ENCODE measurements at places on chromosomes 4 and X.

DNA sequence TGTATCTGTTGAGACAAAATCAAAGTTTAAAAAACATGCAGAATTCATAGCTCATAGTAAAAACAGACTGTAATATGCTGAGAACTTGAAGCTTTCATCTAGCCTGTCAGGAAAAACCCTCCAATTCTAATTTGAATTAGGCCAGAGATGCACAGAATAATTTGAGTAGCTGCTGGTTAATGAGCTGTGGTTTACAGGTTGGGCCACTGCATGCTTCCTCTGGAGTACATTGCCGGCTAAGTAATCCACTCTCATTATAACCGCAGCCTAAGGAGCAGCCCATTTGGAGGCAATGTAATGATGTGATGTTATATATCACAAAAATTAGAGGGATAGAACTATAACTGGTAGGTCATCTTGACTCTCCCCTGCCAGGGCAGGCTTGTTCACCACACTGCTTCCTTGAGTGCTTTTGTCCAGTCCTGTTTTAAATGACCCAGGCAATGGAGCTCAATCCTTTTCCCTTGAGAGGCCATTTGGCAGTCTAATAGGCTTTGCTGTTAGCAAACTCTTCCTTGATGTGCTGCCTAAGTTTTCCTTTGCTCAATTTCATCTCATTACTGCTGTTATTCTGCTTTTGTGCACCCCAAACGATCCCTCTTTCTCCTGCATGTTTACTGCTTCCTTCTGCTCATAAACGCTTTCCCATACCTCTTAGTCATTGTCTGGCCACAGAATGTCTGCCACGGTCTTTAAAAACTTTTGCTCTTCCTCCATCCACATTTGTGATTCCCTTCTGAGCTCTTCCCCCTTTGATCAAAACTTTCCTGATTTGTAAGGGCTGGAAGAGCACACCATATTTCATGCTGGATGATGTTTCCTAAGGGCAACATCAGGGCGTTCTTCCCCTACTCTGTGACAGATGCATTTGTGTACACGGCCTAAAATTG is 230.9 kb downstream of the C4orf33 start:
- DNase-seq = no peak

DNA sequence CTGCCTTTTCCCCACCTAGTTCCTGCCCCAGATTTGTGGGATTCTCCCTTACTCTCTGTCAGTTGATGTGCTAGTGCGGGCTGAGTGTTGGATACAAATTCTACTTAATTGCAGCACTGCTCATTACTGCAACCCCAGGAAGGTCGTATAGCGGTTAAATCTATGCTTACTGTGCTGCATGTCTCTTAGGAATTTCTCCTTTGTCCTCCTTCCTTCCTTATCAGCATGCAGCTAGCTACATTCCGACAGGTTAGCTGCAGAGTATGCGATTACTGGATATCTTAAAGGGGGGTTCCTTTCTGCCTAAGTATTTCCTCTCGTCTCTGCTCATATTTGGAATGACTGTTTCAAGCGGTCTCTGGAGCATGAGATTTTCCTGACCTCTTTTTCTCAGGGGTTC is 662.8 kb downstream of the TLL1 start:
- no peak for DNase-seq

- no peak for DNase-seq
These were observed 324.3 kb upstream of the NDST4 start for GRCh38 chr4:115437739-115438138.

DNA sequence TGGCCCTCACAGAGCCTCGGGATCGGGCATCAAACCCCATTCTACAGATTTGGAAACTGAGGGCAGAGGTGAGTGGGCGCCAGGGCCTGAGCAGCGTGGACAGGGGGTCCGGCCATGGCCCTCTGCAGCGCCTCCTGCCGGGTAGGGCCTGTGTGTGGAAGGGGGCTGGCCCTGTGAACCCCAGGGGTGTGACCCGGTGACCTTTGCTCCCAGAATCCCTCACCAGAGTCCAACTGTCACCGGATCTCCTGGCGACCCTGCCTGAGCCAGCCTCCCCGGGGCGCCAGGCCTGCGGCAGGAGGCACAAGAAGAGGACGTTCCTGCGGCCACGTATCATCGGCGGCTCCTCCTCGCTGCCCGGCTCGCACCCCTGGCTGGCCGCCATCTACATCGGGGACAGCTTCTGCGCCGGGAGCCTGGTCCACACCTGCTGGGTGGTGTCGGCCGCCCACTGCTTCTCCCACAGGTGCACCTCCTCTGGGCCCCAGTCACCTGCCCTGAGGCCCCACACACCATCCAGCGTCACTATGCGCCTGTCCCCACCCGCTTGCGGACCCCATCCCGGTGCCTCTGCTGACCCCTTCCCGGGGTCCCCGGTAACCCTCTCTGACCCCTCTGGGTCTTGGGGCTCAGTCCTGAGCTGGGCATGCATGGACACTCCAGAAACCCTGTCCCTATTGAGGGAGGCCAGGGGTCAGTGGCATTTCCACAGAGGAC is 4.2 kb downstream of the HGFAC start:
- DNase-seq = no peak

- no peak for DNase-seq
These were observed 98.6 kb downstream of the TBC1D19 start for GRCh38 chr4:26682436-26682835.

DNA sequence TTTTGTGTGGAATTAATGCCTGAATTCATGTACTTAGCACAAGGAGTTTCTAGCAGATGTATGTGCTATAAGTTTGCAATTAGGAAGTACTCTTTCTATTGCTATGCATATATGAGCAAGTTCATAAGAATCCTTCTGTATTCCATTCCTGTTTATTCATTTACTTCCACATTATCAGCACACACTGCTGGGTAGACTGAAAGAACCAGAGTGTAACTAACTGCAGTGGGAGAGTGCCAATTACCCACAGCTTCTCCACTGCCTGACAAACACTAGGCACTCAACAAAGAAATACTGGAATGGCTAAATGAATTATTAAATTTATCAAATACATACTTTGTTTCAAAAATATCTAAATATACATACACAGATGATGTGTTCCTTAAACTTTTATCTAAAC is 219.6 kb downstream of the CAMK2D start:
- DNase-seq = no peak

GRCh38 chr4:118036336-118036735 is 2.0 kb downstream of the NDST3 start:
- DNase-seq = no peak

DNA sequence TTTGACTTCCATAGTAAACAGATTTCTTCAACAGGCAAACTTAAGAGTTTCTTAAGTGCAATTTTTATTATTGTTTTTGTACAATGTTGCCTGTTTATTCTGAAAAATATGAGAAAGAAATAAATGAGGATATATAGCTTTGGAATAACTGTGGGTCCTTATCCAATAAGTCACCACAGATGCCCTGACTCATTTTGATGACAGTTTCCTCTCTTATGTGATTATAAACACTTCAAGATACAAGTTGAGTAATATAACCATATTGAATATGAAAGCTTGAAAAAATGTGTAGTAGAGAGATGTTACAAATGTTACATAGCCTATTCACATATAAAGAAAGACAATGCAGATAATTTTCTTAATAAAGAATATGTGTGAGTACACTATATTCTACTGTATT is 931.6 kb downstream of the RAPGEF2 start:
- no peak for DNase-seq

DNA sequence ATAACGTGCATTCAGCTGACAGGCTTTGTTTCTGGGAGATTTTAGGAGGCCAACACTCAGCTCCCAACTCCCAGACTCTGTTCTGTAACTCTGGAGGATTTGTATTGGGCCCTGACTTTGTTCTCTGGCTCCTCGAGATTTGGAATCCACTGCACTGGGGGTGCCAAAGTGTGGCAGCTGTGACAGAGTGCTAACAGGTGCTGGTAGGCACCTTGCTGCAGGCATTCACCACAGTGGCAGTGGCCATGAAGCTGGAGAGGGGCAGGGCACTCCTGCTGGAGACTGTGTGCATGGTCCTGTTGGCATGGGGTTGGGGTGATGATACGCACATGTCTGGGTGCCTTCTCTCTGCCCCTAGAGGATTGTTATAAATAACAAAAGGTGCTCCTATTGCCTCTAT is 1094.9 kb upstream of the SLIT2 start:
- DNase-seq = no peak

DNA sequence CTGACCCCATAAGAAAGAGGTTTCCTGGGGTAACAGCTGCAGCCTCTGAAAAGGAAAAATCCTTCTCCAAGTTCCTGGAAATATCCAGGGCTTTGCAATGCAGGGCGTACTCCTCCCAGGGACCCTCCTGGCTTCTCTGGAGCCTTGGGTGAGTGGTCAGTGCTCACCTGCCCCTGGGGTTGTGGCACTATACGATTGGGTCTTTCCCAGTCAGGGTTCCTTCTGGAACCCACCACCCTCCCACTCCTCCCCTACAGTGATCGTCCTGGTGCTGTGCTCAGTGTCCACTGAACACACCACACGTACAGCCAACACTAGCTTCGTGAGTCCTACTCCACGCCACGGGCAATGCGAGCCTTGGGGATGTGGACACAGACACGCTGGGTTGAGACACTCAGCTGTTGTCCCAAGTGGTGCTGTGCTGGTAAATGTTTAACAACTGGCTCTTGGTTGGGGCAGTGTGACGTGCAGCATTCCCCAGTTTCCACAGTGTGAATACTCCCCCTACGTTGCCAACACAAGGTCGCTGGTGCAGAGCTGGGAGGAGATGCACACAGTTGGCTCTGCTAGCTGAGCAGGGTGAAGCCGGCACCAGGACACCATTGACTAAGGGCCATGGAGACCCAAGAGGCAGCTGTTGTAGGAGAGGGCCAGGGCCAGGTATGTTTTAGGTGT is 65.4 kb downstream of the HTRA3 start:
- DNase-seq = no peak

DNA sequence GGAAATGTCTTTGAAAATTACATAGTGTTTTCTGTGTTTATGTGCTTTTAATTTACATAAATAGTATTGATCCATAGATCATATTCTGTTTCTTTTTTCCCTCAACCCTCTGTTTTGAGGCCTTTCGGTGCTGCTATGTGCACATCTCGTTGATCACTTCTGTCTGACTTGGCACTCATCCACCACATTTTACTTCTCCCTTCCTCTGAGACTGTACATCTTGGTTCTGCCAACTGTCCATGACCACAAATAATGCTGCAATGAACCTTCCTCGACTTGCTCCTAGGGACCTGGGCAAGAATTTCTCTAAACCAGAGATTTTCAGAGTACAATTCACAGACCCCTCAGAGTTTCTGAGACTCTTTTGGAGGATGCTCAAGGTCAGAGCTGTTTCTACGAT is 74.4 kb downstream of the RTL5 start:
- DNase-seq = no peak

GRCh38 chrX:16479206-16479869 is 170.6 kb upstream of the S100G start:
- no peak for DNase-seq

GRCh38 chrX:96907516-96908272 is 24.0 kb downstream of the RPA4 start:
- no peak for DNase-seq

- DNase-seq = no peak
These were observed 4.7 kb downstream of the SPARCL1 start for GRCh38 chr4:87524456-87524855.

- no peak for DNase-seq
These were observed 216.9 kb upstream of the S100G start for GRCh38 chrX:16433021-16433420.

DNA sequence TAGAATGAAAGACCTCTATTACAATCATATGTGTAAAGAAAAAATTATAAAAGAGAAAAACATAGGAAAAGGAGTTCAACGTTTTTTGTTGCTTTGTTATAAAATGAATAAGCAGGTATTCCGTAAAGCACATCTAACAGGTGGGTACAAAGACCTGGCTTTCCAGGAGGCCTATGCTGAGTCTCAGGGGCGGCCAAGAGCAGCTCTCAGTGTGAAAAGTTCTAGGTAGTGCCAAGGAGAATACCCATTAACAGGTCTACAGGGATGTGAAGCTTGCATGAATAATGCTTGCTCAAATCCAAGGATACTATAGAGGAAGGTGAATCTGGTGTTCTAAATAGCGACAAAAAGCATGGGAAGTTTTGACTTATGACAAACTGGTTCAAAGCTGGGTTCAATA is 944.4 kb downstream of the PDHA2 start:
- DNase-seq = no peak

GRCh38 chr4:99946356-99947189 is at the start of gene DNAJB14:
Gene DNAJB14, minus strand, starts transcription at chr4:99946618. Its CDS starts 47 bp downstream, at chr4:99946571.
- DNase-seq = peak; percentile 62

DNA sequence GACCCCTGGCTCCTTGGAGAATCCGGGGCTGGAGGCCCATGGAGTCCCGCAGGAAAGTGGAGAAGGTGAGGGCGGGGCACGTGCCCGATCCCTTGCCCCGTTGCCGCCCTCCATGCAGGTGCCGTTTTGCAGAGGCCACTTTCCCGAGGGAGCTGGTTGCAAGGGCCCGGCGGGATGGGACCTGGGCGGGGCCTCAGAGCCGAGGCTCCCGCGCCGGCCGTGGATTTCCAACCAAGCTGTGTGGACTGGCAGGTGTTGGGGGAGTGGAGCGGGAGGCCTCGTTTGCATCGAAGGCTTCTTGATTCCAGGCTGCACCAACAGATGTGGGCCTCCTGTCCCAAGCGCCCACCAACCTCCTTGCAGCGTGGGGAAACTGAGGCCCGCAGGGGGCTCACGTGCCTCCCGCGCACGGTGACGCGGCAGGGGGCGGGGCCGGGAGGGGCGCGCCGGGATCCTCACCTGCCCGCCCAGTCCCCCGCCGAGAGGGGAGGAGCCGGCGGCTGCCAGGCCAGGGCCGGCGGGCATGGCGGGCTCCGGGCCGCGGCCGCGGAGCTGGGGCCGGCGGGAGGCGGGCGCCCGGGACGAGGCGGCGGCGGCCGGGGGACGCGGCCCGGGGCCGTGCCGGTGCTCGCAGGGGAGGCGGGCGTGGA is 24.9 kb downstream of the SH3BP2 start:
- DNase-seq = no peak

- no peak for DNase-seq
These were observed 209.0 kb downstream of the NPNT start for GRCh38 chr4:106104276-106104675.

DNA sequence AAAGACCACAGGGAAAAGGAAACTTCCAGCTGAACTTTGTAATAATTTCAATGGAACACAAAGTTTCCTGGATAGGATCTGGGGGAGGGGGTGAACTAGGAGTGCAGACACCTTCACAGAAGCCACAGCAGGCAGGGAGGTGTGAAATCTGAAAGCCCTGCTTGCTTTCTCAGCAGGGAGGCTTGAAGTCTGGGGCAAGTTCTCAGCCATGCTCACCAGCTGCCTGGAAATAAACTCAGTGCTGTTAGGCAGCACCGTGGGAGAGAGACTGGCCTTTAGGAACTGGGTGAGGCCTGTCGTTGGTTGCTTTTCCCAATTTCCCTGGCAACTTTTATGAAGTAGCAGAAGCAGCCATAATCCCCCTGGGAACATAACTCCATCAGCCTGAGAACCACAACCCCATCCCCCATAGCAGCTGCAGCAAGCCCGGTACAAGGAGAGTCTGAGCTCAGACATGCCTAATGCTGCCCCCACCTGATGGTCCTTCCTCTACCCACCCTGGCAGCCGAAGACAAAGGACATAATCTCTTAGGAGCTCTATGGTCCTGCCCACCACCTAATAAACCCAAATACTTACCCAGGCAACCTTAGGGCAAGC is 39.2 kb upstream of the NMU start:
- DNase-seq = no peak

GRCh38 chr4:3871181-3871852 is 105.1 kb downstream of the ADRA2C start:
- no peak for DNase-seq
